Fibroblast of skin of right quadriceps (primary cell): ENCODE measurements at places on chromosomes 2 and 18.

DNA sequence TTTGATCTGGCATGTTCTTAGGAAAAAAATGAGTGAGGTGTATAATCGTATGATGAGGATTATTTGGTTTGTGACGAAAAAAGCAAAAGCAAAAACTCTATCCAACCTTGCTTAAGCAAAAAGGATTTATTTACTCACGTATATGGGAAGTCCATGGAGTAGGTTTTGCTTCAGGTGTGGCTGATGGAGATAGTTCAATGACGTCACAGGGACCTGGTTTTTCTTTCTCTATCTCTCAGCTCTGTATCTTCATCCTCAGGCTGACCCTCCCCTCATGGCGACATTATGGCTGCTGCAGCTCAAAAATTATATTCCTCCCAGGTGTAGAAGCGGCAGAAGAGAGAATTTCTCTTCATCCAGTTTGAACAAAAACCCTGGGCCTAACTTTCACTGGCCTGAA lies 8.9 kb downstream of the TMSB10 start:
- no peak for DNase-seq

DNA sequence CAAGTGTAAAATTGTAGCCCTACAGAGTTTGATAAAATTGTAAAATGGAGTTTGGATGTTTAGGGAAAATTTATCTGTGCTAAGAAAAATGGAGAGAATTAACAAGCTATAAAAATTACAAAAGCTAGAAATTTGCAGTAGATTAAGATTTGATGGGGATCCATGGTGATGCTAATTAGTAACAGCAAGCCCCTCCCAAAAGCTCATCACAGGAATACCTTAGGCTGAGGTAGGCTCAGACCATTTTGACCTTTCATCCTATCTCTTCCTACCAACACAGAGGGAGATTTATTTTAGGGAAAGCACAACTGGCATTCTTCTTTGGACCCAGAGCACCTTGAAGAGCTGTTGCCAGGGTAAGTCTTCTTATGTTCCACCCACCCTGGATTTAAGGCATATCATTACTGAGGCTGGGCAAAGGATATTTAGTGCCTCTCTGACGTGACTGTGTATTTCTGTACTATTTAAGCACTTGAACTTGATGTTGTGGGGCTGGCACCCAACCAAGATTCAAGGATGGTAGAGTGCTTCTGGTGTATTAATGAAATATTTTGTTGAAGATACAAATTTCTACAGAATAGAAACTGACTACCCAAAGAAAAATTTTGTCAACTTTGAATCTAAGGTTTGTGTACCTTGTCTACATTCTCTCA lies 70.8 kb upstream of the SLC39A10 start:
- no peak for DNase-seq

- DNase-seq: no peak
These were observed 81.8 kb downstream of the EML4 start for GRCh38 chr2:42250925-42251324.

DNA sequence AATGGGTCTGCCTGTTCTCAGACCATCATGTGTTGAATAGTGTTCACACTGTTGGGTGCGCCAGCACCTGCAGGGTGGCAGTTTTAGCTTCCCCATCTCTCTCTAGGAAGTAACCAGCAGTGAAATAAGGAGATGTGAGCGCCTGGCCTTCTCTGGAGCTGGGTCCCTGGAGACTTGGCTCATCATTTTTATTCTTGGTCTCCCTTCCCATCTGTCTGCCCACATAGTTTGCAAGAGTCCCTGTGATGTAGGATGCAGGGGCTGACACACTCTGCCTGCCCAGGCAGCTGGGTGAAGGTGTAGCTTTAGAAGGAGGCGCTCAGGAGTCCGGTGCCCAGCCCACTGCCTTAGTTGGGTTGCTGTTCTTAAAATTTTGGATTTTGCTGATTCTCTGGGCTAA lies 172.2 kb downstream of the LDLRAD4 start:
- no peak for DNase-seq

DNA sequence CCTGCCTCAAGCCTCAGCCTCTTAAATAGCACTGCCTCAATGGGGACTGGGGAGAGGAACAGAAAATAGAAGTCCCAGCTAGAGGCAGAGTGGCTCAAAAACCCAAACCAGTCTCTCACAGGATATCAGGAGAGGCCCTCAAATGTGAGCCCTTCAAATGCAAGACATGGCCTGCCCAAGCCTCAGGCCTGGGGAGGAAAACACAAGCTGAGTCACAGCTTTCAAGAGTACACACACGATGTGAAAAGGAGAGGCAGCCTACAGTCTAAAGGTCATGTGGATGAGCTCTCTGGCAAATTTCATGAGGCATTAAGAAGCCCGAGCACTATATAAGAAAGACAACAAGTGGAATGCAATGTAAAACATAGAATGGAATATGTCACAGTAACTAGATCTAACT lies 316.6 kb upstream of the MEX3C start:
- DNase-seq: no peak

GRCh38 chr18:34866739-34867138 lies 156.6 kb downstream of the DTNA start:
- no peak for DNase-seq

GRCh38 chr2:4693266-4693665 lies 989.9 kb downstream of the DCDC2C start:
- peak; percentile 4 for DNase-seq

DNA sequence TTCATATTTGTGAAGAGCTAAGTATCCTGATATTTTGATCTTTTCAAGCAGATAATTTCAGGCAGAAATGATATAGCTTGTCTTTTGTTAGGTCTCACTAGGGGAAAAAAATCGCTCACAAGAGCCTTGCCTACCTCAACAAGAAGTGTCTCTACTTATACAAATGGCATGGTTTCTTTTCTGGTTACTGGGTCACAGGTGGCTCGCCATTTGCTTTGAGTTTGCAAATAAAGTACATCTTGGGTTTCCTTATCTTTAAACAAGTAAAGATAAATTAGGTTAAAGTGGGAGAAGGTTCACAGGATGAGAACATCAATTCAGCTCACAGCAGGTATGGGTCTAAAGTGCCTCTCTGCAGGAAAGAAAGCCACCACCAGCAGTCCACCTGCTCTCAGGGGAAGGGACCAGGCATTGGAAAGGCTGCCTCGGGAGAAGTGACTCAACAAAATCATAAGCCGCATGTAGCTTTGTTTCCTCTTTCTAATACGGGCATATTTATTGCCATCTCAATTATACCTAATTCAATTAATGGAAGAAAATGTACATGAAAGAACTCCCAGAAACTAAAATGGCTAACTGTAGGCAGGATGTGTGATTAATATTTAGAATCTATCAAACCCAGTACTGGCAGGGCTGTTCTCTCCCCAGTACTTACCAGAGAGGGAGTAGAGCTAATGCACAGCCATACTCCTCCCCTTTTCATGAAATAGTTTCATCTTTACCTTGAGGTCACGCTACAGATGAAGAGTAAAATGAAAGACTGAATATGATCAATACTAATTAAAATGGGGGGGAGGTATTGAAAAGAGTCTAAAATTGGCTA lies 28.3 kb downstream of the CDC42EP3 start:
- no peak for DNase-seq
